ENCODE measurements at places on chromosomes 6 and 20.

DNA sequence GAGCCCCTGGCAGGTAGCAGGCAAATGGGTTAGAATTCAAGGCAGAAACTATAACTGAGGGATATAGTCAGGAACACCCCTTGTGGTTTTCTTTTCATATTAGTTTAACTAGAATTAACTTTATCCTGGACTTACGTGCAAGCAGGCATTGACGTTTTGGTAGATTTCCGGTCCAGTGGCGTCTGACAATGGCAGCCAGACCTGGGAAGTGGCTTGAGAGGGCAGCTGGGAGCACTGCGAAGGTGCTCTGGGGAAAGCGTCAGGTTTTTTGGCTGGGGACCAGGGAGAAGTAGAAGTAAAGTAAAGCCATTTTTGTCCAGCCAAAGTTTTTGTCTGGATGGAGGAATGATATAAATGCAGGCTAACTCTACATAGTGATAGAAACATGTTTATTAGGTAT, 8.4 kb upstream of the ACSS1 start:
- DNase-seq: no peak

- DNase-seq: no peak
These were observed 25.6 kb upstream of the ARMH2 start for GRCh38 chr6:24824142-24824938.

GRCh38 chr20:57470666-57471495, 54.1 kb downstream of the CTCFL start:
- no peak for DNase-seq

DNA sequence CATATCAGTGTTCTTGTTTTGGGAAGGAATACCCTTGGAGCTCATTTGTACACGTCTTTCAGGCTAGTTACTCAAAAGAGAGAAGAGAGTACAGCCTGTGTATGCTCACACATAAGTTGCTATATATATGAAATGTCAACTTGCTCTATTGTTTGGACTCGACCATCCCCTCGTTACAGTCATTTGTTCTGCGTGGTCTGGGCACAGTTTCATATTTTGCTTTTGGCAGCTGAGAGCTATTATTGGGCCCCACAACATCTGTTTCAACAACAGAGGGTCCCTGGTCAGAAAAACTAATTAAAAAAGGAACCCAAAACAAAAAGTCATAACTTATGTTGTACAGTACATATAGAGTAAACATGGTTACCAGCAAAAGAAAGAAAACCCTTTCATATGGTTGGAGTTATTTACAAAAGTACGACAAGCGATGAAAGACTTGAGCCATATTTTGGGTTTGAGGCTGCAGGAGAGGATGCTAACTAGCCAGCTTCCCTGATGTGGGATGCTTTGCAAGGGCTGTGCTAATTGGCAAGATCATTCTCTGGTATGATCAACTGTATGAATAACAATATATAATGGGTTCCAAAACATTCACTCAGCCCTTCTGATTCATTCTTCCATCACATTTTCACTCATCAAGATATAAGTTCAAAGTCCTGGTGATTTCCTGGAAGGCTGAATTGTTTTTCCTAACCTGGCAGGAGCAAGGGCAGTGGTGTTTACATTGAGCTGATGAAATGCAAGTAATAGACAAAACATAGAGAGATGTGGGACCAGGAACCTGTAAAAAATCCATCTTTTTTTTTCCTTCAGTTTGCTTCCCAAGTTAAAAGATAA, 137.9 kb downstream of the RPS12 start:
- no peak for DNase-seq

DNA sequence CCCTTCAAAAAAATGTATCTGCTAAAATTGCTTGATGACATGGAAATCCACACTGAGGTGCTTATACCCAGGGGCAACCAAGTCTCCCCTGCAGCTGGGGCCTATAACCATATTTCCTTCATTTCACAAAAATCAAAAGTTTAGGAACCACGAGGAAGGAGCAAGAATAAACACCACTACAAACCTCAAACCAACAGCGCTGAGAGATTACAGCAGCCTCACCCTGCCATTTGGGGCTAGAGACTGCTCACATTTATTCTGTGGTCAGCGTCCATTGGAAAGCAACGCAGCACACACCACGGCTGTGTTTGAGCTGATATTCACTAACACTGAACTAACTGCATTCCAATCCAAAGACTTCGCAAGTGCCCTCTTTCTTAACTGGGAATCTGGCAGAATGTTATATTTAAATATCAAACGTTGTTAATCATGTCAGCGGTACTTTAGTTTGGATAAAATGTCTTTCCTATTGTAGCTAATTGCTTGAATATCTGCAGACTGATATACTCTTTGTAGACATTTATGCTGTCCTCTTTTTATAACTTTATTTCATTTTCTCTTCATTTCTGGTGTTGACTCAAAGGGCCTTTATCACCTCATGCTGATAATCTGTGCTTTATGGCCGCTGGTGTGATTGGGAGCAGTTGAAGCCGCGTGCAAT, 94.6 kb downstream of the FOXA2 start:
- DNase-seq: no peak
